ENCODE measurements at places on chromosomes 7 and 10.

DNA sequence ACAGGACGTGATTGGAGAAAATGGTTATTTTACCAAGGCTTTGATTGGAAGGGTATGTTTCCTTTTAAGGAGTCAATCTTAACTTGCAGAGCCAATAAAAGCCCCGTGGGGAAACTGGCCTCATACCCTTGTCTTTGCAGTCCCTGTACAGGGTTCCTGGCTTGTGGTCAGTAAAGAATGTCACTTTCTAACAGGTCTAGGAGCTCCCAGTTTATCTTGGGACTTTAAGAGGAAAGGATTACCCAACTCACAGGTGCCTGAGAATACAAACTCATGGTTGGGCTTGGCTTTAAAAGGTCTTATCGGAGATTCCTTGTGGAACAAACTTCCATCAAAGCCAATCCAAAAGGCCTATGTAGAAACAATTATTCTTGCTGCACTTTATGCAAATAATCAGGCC is 221.8 kb downstream of the PHF14 start:
- DNase-seq, result no peak

- DNase-seq, result no peak
Measured at GRCh38 chr7:115693779-115694178, 336.8 kb downstream of the TFEC start.

- no peak for DNase-seq
Measured at GRCh38 chr10:113562069-113562468, 9.2 kb downstream of the HABP2 start.

- peak; percentile 91 for DNase-seq
Measured at GRCh38 chr10:99620711-99621453, 643 bp upstream of the SLC25A28 start.

DNA sequence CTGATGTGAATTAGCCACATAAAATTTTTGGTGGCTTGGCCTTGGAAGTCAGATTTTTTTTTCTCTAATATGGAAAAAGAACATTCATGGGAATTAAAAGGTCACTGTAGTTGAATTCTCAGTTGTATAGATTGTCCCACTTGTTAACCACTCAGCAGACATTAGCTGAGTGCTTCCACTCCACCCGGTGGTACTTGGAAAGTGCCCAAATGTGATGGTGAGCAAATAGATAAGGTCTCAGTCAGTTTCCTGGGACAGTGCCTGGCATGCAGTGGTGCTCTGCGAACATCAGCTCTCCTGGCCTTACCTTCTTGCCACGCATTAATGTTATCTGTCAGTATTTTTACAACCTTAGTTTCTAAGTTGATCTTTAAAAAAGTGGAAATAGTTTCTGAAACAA is 1.4 kb downstream of the ATP5F1C start:
- peak; percentile 51 for DNase-seq

DNA sequence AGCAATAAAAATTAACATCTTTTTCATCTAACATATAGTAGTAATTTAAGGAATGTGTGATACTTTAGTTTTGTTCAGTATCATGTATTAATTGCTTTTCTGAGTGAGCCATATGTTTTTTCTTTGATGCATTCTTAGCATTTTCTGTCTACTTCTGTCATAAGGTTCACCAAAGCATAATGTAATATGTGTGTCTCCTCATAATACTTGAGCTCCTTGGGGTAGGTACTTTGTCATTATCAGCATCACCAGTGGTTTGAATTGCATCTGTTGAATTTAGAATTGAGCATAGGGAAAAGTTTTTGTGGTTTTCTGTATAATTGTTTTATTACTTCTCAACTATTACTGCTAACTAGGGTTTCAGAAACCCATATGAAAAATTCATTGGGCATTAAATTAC is 26.5 kb downstream of the VPS50 start:
- no peak for DNase-seq

DNA sequence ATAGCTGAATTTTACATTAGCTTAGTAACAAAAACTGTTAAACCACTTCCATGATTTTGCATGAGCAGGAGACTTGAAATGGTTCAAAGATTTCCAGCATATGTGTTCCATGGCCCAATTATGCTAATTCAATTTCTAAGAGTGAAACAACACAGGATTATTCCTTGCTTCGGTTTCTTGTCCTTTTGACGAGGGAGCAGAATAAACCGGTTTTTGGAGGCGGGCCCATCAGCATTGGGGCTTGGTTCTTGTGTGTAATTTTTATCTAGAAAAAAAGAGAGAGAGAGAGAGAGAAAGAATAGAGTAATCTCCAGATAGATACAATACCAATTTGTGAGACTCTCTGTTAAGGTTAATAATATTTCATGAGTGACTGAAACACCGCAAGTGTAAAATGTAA is 159.5 kb upstream of the ETV1 start:
- DNase-seq, result no peak

DNA sequence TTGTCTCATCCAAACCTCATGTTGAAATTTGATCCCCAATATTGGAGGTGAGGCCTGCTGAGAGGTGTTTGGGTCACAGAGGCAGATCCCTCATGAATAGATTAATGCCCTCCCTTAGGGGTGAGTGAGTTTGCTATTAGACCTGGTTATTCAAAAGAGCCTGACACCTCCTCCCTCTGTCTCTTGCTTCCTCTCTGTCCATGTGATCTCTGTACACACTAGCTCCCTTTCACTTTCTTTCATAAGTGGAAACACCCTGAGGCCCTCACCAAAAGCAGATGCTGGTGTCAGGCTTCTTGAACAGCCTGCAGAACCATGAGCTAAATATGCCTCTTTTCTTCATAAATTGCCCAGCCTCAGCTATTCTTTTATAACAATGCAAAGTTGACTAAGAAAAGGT is 447.1 kb downstream of the MDFIC start:
- no peak for DNase-seq

DNA sequence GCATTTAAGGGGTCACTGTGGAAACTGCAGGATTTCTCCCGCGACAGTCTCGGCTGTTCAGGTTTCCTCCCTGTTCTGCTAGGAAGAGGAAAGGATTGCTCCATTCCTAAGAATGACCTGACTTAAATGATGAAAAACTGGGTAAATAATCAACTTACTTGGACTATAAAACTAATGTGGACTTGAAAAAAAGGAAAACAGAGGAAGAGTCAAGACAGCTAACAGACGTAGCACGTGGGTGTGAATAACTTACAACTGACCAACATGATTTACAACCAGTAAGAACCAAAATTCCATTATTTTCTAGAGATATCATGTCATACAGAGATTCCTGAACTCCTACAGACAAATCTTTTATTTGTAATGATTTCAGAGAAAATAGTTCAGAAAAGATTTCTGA is 93.8 kb downstream of the ADAM12 start:
- DNase-seq, result no peak

DNA sequence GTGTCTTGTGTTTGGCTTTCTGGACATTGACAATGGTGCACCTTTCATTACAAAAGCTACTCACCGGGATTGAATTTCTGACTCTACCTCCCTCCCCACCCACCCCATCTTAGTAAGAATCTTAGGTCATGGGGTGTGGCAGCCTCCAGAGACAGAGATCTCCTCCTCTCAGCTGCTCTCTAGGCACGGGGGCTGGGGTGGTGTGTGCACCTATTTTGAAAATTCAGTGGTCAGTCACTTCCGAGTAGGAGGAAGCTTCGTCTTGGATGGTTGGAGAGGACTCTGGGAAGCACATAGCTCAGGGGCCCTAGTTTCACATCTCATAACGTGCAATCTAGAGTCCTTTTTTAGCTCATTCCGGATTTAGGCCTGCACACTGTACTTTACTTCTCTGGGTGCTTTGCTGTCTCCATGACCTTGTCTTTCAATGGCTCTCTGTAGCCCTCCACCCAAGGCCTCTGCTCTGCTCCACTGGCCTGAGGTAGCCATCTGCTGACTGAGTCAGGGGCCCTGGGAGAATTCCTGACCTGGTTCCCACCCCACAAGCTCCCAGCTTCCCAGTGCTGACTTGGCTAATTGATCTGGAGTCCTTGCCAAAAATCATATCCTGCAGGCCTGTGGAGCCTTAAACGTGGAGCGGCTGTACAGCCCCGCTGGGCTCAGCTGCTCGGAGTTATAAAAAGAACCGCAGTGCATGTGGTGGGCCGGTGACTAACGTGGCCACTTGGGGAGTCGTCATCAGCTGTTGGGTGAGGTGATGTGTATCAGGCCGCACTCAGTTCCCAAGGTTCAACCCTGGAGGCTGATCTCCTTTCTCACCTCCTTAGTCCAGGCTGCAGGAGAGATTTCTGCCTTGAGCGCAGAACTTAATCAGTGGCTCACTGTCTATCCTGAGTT is 19.3 kb upstream of the ADAMTS14 start:
- DNase-seq, result no peak

GRCh38 chr7:158695726-158696452 is 8.7 kb downstream of the NCAPG2 start:
- peak; percentile 74 for DNase-seq

- DNase-seq, result no peak
Measured at GRCh38 chr7:55504093-55504859, 68.0 kb downstream of the VOPP1 start.

GRCh38 chr7:45595809-45596664 is 21.9 kb downstream of the ADCY1 start:
- no peak for DNase-seq

DNA sequence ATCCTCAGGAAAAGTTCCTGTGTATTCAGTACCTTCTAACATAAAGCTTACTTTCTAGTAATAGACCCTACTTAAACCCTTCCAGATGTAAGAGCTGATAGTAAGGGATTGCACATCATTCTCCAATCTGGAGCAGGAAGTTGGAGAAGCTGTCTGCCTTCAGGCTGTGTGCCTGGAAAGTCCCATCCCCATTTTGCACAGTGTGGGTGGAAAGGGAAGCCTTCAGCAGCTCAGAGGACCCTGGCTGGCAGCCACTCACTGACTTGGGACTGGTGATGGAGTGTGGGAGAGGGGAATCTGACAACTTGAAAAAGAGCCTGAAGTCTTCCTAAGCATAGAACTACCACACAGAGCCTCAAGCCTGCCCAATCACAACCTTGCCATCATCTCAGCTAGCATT is 164.1 kb upstream of the ADO start:
- DNase-seq, result no peak

DNA sequence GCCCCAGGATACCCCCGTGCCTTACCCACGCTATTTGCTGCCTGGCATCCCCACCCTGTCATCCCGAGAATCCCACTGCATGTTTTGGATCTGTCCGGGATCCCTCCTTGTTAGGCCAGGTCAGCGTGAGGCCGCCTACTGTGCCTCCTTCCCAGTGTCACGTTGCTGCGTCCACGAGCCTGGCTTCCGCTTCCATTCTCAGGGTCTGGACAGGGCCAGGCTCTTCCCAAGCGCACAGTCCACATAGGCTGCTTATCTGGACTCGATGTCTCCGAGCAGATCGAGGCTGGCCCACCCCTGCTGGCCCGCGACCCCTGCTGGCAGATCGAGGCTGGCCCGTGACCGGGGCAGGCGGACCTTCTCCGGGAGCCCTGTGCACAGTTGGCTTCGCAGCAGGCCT is 27.1 kb downstream of the FOXK1 start:
- no peak for DNase-seq

DNA sequence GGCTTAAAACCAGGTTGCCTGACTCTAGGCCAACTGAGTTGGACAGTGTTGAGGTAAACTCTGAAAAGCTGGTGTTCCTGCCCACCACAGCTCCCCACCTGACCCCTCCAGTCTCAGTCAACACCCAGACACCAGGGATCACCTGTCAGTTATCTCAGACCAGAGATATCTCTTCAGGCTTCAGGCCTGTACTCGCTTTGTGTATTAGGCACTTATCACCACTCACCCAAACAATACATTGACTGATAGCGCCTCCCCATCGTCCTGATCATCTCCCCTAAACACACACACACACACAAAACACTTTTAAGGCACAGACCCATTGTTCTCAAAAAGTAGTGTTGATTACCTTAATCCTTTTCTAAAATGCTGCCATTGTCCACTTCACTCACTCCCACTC is 111.5 kb downstream of the PLCE1 start:
- DNase-seq, result no peak

DNA sequence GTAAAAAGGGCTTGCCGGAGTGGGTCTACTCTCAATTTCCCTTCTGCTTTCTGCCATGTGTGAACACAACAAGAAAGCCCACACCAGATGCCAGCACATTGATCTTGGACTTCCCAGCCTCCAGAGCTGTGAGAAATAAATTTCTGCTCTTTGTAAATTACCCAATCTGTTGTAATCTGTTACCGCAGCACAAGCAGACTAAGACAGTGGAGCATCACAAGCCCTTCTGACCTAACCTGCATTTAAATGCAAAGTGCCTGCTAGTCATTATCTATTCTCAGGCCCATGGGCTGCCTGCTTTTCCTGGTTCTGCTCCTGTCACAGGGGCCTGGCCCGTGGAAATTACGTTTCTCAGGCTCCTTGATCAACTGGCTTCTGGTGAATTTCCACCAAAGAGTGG is 199.3 kb upstream of the AUTS2 start:
- no peak for DNase-seq

DNA sequence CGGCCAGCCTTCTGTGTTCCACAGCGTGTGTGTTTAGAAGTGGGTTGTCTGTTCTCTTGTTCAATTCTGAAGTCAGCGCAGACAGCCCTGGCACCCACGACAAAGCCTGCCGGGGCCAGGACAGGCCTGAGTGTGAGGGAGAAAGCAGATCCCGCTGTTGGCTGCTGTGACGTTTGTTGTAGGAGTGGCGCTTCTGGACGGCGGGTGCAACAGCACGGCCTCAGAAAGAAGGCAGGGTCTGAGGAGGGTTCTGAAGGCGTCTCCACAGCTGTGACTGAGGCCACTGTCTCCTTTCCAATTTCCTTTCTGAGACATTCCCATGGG is 76.2 kb downstream of the VIPR2 start:
- peak; percentile 13 for DNase-seq

DNA sequence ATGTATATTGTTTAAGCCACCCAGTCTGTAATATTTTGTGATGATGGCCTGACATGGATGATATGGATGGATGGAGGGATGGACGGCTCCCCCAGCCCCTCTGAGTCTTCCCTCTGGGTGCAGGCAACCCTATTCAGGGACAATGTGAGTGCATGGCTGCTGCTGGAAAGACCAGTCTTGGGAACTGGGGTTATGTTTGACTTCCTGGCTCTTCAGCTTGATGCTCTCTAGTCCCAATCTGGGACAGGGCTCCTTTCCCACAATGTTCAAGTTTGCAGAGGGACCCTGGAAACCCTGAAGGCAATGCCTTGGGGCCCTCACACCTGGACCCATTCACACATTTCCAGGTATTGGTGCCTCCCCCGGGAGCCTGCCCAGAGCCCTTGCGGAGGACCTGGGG is 52.3 kb upstream of the RET start:
- no peak for DNase-seq

DNA sequence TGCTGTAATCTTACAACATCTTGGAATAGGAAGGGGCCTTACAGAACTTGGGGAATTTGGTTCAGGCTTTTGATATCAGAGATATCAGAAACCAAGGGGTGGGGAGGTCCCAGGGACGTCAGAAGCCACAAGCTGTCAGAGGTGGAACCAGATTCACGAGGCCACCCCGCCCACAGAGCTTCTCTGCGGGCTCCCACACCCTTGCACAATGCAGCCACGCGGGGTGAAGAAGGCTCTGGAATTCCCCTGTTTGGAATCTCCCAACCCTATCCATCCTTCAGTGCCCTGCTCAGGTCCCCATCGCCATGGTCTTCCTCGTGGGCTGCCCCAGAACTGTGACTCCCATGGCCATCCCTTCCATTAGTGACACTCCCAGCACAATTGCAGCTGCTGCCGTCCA is 247.1 kb upstream of the SHH start:
- DNase-seq, result no peak

Data from thyroid gland (tissue), 4 donors.